ENCODE measurements at places on chromosomes 6 and 20. TPM values are rescaled to one million over a fixed set of nuclear protein-coding genes. Genes with fewer than 3 reads are reported as not detected.

Gene CABLES2
- 1.8 TPM for polyA plus RNA-seq

Gene UBD
- not detected for polyA plus RNA-seq

Gene ARMH2
- not detected for polyA plus RNA-seq

Gene PLEKHG1
- polyA plus RNA-seq, result 0.15 TPM

Gene CTCFL
- 0.63 TPM for polyA plus RNA-seq

Gene ELOVL5
- 95.3 TPM for polyA plus RNA-seq

Gene PABPC1L
- polyA plus RNA-seq, result 1.1 TPM

Gene NNAT
- polyA plus RNA-seq, result 42.2 TPM

Gene MYO6
- 73.5 TPM for polyA plus RNA-seq

Gene ELOVL2
- 9.4 TPM for polyA plus RNA-seq

Gene GRM1
- 200 TPM for polyA plus RNA-seq

Gene OPRM1
- 2.8 TPM for polyA plus RNA-seq

Gene FAM120B
- polyA plus RNA-seq, result 34.3 TPM

Gene C20orf204
- not detected for polyA plus RNA-seq

Gene DNPH1
- 8.7 TPM for polyA plus RNA-seq

Gene CRIP3
- 2.4 TPM for polyA plus RNA-seq

Gene DYNLT2
- 2.8 TPM for polyA plus RNA-seq

Gene GOPC
- polyA plus RNA-seq, result 20.0 TPM
